ENCODE measurements at places on chromosomes 3 and 15.

- no peak for DNase-seq
Observed at GRCh38 chr15:85457392-85457968, 77.1 kb downstream of the AKAP13 start.

DNA sequence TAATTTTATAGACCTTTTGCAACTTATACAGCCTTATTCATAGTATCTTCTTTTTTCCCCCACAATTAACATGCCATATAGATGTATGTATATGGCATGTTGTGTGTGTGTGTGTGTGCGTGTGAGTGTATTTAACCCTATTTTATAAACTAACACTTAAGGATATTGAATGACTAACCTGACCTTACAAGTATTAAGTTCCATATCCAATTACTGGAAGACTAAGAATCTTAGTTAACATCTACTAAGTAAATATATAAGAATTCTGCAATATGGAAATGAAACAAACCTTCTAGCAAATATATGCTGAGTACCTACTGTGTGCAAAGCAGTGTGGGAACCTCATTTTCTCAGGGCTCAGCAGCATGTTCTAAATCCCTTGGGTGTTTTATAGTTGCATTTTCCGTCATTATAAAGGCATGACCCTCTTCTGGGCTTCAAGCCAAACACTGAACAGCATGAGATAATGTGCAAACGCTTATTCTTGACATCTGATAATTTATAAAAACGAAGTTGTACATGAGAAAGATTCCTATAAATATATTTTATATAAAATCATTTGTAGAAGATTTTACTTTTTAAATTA, 105.5 kb downstream of the NLGN1 start:
- no peak for DNase-seq

DNA sequence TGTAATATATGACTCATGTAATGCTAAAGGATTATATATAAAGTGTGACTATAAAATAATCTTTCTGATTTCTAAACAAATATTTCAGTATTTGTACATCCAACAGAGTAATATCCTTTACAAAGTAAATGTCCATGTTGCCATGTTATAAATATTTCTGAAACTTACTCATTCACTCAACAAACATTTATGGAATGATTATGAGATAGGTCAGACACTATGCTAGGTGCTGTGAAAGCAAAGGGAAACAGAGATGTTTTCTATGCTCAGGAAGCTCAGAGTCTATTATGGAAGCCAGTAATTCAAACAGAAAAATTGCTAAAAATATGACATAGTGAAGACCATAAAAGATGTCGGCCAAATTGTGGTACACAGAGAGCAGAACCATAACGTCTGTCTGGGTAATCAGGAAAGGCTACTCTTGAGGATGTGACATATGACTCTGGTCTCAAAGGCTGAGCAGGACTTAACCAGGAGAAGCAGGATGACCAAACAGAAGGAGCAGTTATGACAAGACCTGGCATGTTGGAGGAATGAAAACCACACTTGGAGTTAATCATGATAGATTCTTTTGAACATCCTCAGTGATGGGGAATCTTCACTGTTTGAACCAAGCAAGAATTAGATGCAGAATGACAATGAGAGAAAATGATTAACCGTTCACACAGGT, 39.0 kb upstream of the MYO5C start:
- no peak for DNase-seq

GRCh38 chr3:170360466-170360865, 3.0 kb downstream of the SKIL start:
- no peak for DNase-seq

DNA sequence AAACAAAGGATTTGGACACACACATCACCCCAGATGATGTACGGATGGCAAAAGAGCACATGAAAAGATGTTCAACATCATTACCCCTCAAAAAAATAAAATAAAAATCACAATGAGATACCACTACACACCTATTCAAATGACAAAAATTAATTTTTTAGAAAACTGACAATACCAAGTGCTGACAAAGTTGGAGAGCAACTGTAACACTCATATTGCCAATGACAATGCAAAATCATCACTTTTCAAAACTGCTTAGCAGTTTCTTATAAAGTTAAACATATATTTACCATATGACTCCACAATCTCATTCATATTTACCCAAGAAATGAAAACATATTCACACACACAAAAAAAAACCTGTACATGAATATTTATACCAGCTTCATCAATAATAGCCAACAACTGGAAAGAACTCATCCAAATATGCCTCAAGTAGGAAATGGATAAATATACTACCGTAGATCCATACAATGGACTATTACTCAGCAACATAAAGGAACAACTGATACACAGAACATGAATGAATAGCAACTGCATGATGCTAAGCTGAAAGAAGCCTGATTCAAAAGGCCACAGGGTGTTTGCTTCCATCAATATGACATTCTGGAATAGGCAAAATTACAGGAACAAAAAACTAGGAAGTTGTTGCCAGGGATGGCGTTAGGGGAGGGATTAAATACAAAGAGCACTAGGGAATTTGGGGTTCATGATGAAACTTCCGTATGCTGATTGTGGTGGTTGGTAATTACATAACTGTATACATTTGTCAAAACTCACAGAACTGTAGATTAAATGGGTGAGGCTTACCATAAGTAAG, 1.3 kb downstream of the FSIP1 start:
- DNase-seq = no peak

DNA sequence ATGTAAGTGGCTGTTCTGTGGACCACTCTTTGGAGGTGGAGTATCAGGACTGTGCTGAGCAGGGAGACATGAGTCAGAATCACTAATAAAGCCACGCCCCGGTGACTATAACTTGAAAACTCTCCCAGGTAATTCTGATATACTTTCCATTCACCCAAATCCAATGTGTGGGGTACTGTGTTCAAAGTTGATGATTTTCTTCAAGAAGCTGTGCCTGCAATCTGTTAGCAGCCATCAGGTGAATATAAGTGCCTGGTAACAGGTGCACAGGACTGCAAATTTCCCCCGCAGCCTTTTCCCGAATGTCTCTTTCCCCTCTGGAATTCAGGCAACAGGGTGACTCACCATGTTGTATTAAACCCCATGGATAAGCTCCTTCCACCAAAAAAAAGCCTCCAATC, 17.0 kb downstream of the MAGI1 start:
- DNase-seq = peak; percentile 47

DNA sequence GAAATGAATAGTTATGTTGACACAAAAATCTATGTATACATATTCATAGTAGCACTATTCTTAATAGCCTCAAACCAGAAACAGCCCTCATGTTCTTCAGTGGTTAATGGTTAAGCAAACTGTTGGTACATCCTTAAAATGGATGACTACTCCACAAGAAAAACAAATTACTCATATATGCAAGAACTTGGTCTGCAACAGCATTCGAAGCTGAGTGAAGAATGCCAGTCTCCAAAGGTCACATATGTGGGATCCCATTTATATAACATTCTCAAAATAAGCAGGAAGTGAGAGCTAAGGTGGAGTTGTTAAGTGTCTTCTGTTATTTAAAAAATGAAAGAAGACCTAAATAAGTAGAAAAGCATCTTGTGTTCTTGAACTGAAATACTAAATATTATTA, 365.7 kb downstream of the GABRG3 start:
- DNase-seq = no peak

DNA sequence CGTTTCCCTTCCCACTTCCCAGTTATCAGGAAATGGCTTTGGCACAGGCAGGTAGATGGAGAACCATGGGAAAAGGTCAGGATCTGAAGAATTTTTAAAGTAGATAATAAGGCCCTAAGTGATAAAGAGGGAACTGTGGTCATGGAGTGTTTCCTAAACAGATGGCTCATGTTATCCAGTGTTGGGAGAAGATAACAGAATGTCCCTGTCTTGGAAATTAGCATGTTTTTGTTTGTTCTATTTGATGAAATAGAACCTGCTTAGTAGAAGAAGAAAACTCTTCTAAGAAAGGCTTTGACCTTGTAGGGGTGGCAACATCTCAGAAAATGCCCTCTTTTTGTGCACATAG, 8.8 kb downstream of the LRRC3B start:
- no peak for DNase-seq

DNA sequence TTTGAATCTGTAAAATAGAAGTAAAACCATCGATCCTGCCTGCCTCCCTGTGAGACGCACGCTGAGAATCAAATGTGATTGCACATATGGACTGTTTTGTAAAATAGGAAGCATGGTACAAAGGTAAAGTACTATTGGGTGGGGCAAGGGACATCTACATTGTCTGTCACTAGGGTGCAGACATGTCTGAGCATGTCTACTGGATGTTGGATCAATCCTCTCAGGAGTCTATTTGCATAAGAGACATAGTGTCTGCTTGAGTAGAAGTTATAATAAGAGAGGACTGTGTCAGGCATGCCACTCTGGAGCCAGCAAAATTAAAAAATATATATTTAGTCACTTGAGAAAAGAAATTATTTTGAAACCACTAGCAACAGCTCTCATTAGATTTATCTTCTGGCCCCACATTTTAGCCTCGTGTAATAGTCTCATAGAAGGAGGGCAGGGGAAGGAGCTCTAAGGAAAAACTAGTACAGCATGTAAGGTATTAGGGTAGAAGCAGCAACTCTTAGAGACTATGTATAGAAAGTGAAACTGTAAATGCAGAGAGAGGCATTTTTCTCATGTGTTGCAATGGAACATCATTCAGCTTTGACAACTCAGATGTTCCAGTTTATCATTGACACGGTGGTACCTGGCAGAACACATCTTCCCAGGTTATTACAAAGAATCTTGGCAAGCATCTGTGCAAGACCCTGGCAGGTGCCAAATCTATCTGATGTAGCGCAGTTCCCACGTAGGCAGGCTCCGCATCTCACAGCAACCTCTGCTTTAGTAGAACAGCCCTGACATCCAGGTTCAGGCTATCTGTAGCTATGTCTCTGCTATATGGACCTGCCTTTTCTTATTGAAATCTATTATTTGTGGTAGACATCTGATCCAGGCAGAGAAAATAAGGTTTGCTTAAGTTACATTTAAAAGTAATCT, 85.2 kb upstream of the CHL1 start:
- peak; percentile 31 for DNase-seq

DNA sequence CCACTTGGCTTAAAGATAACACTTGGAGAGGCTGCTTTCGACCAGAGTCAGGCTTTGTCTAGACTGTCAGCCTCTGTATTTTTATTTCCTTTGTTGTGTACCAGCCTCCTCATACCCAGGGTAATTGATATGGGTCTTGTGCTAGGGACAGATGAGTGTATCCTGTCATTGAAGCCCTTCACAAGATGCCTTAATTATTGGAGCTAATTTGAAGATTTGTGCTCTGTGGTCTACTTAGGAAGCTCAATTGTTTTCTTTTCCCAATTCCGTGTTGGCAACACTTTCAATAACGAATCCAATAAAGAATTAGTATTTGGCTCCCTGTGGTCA, 60.5 kb upstream of the DPH6 start:
- DNase-seq = no peak

DNA sequence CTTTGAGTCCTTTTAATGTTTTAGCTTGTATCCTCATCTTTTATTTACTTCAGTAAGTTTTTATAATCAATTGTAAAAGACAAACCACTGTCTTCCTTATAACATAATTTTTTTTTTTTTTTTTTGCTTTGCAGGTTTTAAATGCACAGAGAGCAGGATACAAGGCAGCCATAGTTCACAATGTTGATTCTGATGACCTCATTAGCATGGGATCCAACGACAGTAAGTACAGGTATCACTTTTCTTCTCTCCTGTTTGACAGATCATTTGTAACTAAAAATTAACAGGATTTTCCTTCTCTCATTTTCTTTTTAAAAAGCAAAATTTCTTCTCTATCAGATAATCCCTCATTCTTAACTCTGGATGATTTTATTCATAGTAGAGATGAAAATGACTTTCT, 75.4 kb downstream of the PFN2 start:
- no peak for DNase-seq

DNA sequence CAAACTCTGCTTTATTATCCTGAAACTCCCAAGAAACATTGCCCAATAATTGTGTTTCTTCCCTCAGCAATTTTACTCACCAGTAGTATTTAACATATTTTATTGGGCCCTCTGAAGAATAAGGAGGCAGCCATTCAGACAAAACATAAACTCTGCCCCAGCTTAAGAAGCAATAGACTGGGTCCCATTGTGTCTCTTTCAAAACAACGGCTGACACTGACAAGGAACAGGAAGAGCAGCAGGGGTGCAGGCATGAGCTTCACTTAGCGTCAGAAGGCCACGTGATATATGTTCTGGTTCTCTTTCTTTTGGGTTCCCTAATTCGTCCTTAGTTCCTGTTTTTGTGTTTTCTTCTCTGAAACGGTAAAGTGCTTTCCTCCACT, 242.3 kb downstream of the FHIT start:
- no peak for DNase-seq

- DNase-seq = no peak
Observed at GRCh38 chr3:108159865-108160264, 62.4 kb downstream of the IFT57 start.

DNA sequence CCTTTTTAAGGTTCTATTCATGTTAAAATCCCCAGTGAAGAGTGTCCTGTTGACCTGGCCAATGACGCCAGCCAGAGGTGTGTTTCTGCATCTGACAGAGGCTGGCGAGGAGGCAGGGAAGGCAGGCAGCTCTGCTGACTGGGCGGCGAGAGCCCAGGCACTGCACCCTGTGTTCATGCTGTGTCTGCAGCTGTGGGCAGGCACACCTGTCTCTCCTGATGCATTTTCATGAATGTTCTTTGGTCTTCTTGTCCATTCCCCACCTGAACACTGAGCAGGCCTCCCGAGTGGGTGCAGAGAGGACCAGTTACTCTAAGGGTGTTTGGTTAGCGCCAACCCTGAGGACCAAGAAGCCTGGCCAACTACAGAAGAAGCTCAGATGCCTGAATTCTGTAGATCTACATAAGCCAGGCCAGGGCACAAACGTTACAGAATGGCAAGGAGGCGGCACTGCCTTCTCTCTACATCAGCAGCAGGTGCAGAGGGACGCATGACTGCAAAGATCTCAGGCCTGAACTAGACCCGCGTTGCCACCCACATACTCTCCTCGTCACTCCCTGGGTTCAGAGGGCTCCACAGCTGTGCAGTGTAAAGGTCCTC, 233.7 kb downstream of the OCA2 start:
- peak; percentile 10 for DNase-seq

- DNase-seq = no peak
Observed at GRCh38 chr3:189900578-189900977, 220.1 kb downstream of the P3H2 start.

- no peak for DNase-seq
Observed at GRCh38 chr15:94086341-94086740, 145.0 kb upstream of the MCTP2 start.

DNA sequence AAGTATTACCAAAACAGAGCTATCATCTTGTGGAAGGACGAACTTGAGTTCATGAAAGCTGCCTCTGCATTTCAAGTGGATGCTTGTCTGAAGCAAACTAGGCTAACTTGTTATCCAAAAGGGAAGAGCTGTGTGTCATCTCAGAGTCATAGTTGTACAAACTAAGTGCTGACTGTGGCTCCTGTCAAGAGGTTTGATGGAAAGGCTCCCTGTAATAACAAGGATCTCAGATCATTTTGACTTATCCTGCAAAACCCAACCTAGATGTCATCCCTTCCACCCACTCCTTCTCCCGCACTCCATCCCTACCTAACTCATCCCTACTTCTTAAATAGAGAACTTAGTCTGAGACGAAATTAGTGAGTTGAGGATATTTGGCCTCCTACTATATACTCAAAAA, 110.8 kb downstream of the NR2E3 start:
- DNase-seq = no peak
